ENCODE measurements at places on chromosomes 2 and 18. TPM values are rescaled to one million over a fixed set of nuclear protein-coding genes. Genes with fewer than 3 reads are reported as not detected.

DNA sequence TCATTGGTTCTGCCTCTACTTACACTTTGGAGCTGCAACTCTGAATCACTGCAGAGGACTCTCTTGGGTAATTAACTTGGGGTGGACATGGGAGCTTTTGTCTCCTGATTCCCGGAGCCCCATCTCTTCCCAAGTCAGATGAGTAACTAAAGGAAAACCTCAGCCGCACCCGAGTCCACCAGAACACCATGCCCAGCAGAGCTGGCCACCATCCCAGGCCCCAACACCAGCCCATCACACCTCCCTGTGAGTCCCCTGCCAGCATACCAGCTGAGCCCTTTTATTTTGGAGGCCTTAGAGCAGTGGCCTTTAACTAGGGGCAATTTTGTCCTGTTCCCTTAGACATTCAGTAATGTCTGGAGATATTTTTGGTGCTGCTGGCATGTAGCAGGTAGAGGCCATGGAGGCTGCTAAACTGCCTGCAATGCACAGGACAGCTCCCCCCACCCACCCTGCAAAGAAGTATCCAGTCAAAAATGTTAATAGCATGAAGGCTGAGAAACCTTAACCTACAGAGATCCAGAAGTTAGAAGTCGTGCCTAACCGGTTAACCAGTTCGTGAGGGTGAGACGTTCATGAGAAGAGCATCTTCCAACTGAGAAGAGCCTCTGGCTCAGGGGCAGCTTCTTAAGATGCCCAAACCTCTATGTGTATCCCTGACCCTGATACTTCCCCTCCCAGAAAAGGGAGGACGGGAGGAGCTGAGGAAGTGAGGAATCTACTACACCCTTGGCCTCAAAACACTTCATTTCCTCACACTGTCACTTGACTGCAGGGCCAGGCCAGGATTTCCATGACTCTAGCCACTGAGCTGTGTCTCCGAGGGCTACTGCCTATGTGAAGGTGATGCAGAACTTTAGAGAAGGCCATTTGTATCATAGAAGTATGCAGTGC is 139.9 kb upstream of the EPAS1 start:
- no peak for DNase-seq

- peak; percentile 76 for DNase-seq
These were observed 40.2 kb upstream of the GMCL1 start for GRCh38 chr2:69789175-69789721.

DNA sequence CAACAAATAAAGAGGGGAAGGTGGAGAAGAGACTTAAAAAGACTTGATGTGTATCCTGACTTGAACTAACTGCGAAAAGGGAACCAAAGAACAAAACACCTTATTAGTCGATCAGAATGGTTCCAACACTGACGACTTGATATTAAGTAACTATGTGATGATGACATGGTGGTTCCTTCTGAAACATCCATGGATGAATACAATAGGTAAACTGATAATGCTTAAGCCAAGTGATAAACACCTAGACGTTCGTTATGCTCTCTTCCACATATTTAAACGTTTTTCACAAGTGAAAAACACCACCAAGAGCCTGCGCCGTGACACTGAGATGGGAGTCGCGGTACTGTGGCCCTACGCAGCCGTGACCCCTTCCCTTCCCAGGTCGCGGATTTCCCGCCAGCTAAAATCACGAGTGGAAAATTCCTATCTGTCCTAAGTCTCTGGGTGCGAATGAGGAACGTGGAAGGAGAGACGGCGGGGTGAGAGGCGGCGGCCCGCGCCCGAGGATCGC is 797 bp downstream of the TTC32 start:
- DNase-seq, result no peak

DNA sequence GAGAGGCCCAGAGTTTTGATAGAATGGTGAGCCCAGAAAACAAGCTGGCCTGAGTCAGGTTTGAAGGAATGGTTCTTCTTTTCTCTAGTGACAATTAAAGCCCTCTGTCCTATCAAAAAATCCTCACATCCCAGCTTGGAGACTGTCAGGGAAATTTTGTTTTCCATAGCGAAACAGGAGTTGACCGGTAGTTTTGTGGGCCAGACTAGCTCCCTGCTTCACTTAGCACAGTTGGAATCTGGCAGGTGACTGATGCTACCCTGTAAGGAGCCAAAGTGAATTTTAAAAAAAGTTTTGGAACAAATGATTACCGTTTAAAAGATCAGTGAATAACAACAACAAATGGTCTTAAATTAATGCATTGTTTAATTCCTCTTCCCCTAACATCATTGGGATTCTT is 6.7 kb downstream of the NAB1 start:
- no peak for DNase-seq

DNA sequence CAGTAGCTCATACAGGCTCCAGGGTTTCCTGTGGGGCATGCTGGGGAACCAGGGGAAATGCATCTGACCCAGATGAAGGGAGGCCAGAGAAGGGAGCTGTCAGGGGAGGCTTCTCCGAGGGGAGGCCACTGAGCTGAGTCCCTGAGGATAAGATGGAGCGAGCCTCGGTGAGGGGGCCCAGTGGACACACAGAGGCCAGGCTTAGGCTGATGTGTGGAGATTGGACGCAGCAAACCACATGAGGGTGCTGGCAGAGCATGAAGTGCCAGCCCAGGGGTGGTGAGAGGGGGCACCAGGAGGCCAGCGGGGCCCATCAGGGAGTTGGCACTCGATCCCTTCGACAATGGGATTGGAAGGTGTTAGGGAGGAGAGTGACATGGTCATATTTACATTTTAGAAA is 235.0 kb downstream of the KLHL29 start:
- no peak for DNase-seq

DNA sequence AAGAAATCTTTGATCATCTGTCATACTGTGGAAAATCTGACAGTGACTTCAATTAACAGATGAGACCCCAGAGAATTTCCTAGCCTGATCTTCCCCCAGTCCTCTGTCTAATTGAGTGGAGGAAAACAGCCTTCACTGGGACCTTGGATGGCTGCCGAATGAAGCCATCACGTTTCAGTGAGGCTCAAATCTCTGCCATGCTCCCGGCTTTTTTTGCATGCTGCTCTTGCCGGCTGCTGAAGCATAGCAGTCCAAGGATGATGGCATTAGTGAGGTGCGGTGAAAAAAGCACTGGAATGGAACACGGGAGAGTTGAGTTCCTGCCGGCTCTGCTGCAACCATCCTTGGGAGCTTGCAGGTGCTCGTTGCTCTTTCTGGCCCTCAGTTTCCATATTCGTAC is 430.5 kb downstream of the SLC4A3 start:
- no peak for DNase-seq

DNA sequence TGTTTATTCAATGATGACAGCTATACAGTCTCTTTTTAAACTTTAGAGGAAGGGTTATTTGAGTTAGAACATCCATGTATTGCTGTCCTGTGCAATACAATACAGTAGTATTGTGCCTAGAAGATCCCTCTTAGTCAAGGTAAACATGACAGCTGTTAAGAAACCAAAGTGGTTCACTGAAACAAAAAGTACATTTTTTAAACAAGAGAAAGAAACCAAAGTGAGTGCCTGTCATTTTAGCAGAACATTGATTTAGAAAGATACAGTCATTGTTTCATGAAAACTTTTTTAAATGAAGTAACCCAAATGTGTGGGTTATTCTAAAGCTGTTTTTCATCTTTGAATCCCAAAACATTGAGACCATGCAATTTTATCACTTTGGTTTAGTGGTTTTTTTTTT is 15.5 kb downstream of the ITPRID2 start:
- no peak for DNase-seq

DNA sequence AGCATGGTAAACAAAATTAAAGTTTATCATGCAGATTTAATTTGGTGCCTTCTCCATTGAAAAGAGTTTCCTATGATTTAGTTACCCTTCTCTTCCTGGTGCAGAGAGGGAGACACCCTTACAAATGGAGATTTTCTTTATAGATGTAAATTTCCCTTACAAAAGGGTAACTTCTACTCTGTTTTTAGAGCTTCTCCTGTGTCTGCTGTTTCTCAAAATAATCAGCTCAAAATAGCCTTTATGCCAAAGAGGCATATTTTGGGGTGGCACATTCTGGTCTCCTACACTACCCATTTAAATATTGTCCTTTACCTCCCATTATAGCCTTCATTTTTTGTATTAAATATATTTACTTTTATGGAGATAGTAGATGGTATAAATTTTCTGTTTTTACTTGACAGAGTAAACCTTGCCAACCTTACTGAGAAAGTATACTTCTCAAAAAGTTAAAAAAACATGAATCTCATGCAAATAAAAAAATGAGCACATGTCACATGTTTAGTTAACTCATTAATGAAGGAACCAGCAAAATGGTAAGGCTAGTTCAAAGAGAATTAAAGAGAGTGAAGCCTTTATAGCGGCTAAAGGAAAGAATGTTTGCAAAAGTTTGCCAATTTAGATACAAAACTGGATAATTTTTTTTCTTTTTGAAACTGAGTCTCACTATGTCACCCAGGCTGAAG is 83.3 kb upstream of the MSH6 start:
- DNase-seq, result no peak

GRCh38 chr2:191029280-191029950 is 15.4 kb upstream of the STAT1 start:
- DNase-seq, result no peak

DNA sequence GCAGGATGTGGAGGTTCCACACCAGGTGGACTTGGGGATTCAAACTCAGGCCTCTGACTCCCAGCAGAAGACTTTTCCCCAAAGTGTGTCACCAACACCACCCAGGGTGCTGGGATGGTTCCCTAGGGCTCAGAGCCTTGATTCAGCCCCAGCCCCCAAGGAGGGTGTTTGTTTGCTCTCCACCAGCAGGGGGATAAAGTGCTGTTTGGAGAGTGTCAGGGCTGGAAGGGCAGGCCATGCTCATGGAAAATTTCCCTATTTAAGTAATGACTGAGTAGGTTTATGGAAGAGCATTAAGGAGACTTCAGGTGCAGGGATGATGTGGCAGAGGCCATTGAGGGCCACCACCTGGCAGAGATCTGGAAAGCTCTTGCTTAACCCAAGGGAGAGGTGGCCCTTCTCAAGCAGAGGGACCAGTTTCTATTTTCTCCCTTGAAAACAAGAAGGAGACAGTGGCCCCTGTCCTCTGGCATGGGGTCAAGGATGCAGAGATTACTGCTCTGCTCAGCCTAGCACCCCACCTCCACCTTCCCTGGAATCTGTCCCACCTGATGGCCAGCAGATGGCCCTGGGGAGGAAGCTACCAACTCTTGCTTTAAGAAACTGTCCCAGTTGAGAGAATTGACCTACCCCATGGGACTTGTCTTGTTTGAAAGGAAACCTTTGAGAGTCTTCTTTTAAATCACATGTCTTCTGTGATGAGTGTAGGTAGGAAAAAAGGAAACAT is 122.1 kb downstream of the ACOXL start:
- DNase-seq, result no peak

DNA sequence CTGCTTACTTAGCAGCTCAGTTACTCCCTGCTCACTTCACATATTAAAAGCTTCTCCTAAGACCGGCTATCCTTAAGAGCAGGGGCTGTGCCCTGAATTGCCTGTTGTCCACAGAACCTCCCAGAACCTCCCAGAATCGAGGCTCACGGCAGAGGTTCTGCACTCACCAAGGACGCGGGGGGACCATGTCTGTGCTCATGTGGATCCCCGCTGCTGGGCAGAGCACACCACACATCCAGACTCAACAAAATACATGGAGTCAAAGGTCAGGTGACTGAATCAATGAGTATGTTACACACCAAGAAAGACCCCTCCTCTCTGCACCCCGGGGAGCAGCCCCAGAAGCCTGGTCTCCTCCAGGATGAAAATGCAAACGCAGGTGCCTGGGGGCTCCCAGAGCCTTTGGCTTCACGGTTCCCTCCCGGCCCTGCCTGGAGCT is 149.0 kb downstream of the MBP start:
- no peak for DNase-seq

DNA sequence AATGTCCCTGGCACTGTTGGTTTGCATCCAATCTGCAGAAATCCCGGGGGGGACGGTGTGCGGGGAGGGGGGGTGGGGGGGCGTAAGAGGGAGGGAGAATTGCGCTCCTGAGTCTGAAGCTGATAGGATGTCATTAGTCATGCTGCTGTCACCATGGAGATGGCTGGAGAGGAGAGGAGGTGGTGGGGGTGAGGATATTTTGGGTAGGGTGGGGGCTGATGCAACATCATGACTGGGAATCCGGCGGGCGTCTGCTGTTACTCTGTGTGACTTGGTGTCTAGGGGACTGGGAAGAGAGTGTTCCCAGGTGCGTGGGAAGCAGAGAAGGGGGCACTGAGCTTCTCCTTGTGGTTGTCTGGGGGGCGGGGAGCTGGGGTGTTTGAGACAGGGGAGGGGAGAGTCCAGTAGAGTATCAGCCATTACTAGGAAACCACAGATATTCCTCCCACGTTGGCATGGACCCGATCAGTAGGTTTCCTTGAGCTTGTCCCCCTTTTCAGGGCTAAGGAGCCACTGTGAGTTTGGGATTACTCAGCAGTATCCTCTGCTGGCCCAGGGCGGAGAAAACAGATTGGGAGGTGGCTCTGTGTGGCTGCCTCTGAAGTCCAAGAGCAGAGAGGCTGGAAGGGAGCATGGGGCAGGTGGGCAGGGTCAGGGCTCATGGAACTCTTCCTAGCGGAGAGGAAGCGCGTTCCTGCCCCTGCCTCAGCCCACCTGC is 18.9 kb downstream of the TET3 start:
- DNase-seq, result peak; percentile 66

DNA sequence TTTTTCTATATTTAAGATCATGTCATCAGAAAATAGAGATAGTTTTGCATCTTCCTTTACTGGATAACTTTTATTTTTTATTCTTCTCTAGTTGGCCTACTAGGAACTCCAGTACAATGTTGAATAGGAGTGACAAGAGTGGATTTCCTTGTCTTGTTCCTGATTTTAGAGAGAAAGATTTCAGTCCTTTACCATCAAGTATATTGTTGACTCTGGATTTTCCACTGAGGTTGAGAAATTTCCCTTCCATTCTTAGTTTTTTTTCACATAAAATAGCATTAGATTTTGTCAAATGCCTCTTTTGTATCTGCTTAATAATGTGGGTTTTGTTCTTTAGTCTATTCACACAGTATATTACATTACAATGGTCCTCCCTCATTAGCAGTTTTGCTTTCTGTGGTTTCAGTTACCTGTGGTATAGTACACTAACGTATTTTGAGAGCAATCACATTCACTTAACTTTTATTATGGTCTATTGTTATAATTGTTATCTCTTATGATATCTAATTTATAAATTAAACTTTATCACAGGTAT is 105.5 kb downstream of the THADA start:
- DNase-seq, result no peak

GRCh38 chr18:79936641-79937040 is 14.8 kb downstream of the SLC66A2 start:
- DNase-seq, result no peak

LYG2 gene
- total RNA-seq, result not detected

RGPD8 gene
- total RNA-seq, result 5.5 TPM

ANKRD30BL gene
- not detected for total RNA-seq

KLHL14 gene
- not detected for total RNA-seq

CCDC74A gene
- total RNA-seq, result 4.3 TPM

ZBTB14 gene
- 17.3 TPM for total RNA-seq

C1QL2 gene
- not detected for total RNA-seq

Data from SJSA1 (cell line).